ENCODE measurements at places on chromosomes 5 and 9. TPM values are rescaled to one million over a fixed set of nuclear protein-coding genes. Genes with fewer than 3 reads are reported as not detected.
A peak's percentile ranks its signal among the peaks of the same experiment; 100 is the strongest.

GRCh38 chr5:19767987-19768386 lies 220.0 kb downstream of the CDH18 start:
- no peaks in the 10 kb centered on the region for H3K27me3 ChIP-seq
- no peak overlapping the region for H3K4me3 ChIP-seq
- no peaks in the 10 kb centered on the region for H3K4me1 ChIP-seq
- DNase-seq, result no peak
- no peaks in the 10 kb centered on the region for H3K36me3 ChIP-seq

DNA sequence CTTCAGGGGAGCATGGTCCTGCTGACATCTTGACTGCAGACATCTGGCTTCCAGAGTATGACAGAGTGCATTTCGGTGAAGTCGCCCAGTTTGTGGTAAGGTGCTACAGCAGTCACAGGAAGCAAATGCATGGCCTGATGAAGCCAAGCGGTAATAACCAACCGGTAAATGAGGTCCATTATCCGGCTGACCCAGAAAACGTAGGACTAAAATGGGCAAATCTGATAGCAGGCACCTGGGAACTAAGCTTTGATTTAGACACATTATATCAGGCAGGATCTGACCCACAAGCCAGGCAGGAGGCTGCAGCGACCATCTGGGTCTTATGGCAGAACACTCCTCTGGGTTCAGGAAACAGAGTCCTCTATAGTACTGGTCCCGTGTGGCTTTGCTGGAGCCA lies 454.6 kb downstream of the GADD45G start:
- no peaks in the 10 kb centered on the region for H3K36me3 ChIP-seq
- no peak overlapping the region for H3K4me3 ChIP-seq
- peak; percentile 49 for DNase-seq

GRCh38 chr5:156326718-156327259 lies at the start of gene SGCD:
Gene SGCD (plus strand): TSS chr5:156327164.
- no peak for DNase-seq
- H3K4me1 ChIP-seq, result no peaks in the 10 kb centered on the region
- H3K27ac ChIP-seq, result no peak within 1 kb of the TSS
- no peaks in the 10 kb centered on the region for H3K36me3 ChIP-seq
- peaks cover 14% of the 10 kb centered on the region for H3K27me3 ChIP-seq

DNA sequence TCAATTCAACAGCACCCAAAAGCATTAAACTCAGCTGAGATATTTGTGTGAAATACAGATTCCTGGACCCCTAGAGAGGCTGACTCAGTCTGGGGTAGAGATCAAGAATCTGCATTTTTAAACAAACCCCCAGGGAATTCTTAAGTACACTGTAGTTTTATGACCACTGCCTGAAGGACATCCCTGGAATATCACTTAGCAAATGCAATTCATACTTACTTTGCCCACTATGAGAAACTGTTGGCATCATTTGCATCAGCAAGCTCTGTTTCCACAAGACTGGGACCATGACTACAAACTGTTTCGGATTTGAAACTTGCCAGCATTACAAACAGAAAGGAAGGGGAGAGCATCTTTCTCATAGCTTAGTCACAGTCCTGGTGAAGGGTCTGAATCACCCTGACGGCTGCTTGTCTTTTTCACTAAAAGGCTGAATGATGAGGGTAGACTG lies 63.7 kb downstream of the MLLT3 start:
- DNase-seq, result peak; percentile 76
- H3K36me3 ChIP-seq, result peaks cover 2% of the 10 kb centered on the region
- peaks cover 77% of the 10 kb centered on the region for H3K4me1 ChIP-seq
- peak overlapping the region; percentile 24 for H3K4me3 ChIP-seq

The IQGAP2 gene
- total RNA-seq, result 37.3 TPM

Data from activated CD4-positive, alpha-beta T cell treated with anti-CD3 and anti-CD28 coated beads, Interleukin-2, amount 10 ng/mL, durations not matched to agents 24 days and 14 days (primary cell).